HAP-1 (cell line): ENCODE measurements at places on chromosomes 6 and 20.
A peak's percentile ranks its signal among the peaks of the same experiment; 100 is the strongest.

- DNase-seq: no peak
Measured at GRCh38 chr20:57647933-57648785, 27.9 kb upstream of the ZBP1 start.

DNA sequence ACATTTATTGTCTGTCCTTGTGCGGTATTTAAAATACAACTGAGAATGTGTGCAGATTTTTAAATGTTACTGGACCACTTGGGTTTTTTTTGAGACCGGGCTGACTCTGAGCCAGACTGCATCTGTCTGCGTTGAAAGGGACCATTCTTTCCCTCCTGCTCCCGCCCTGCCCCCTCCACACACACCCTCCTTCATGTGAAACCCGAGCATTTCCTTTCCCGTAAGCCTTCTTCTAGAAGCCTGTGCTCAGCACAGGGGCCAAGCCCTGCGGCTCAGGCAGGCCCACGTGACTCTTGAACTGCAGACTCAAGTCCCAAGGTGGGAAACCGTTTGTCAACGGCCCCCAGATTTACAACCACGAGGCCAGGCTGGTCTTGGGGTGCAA is 82.7 kb upstream of the FOXC1 start:
- peak; percentile 7 for DNase-seq

- DNase-seq: no peak
Measured at GRCh38 chr20:48530957-48531356, 296.8 kb downstream of the PREX1 start.

- no peak for DNase-seq
Measured at GRCh38 chr6:286681-287488, 5.4 kb upstream of the DUSP22 start.

DNA sequence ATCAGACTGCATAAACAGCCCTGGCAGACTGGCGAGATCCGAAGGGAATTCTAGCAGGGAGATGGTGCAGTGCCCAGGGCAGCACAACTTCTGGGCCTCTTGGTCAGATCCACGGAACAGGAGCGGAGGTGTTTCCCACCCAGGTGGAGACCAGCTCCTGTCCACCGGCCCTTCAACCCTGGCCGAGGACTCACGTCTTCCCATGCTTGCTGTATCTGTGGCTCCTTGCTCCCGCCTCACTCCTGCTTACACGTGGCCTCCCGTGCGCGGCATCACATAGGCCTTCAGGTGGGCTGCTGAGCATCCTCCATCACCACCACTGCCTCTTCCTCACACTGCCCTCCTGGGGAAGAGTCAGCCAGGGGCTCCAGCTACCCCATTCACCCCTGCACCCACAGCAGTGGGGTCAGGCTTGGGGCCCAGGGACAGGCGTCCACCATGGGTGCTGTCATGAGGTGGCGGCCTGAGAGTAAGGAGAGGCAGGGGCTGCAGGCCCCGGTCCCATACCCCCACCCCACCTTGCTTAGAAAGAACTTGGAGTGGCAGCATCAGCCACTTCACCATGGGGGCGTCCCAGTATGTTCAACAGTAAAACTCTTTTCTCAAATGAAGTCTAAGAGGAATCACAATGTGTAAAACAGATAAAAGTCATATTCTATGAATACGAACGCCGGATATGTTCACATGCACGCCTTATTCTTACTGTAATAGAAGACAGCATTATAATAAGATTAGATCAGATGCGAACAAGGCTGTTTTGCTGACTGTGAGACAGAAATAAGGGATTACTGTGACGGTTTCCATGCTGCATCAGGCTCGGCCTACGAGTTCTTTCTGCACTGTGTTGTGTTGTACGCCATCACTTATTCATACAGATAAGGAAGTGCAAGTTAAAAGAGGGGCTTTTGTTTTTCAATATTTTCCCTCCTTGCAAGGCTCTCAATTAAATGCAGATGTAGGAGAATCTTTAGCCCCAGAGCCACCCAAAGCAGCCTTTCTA is 165.4 kb downstream of the GRM4 start:
- no peak for DNase-seq

DNA sequence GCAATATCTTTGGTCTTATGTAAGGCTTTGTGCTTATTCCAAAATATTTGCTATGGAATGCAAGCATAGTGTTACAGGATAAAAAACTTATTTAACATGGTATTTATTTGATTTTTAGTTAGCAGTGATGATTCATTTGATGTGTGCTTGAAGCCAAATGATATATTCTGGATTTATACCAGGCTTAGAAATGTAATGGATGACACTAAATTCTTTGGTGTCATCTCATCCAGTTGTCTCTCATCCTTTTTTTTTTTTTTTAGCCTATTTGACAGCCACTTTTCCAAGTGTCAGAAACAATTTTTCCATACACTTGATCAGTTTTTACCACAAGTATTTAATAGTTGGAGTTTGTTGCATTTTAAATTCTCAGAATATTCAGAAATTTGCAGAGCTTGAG is 515.3 kb downstream of the CDKAL1 start:
- DNase-seq: no peak

GRCh38 chr6:42211726-42212125 is 5.9 kb downstream of the MRPS10 start:
- DNase-seq: no peak

DNA sequence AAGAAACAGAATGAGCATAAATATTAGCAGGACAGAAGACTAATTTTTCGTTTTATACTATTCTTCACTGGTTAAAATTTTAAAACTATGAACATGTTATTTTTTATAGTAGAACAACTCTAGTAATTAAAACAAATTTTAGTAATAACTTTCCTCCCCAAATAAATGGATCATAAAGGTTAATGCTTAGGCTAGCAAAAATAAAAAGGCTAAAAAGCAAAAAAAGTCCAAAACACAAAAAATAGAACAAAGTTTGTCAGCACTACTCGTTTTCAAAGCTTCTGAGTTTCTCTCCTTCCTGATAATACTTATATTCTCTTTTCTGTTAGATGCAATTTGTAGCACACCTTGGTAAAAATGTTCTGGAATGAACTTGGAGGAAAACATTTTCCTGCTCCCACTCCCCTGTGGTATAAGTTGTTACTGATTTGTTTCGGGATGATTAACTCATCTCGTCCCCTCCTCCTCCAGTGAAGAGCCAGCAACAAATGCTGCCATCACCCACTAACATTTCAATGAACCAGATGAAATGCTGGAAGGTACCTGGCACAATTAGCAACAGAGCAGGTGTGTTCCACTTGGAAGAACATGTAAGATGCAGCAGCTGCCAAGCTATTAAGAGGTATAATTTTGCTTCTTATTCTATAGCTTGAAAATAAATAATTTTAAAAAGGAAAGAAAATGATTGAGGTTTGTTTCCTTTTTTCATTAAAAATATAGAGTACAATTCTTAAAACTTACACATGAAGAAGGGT is 130.5 kb downstream of the MYB start:
- DNase-seq: no peak

DNA sequence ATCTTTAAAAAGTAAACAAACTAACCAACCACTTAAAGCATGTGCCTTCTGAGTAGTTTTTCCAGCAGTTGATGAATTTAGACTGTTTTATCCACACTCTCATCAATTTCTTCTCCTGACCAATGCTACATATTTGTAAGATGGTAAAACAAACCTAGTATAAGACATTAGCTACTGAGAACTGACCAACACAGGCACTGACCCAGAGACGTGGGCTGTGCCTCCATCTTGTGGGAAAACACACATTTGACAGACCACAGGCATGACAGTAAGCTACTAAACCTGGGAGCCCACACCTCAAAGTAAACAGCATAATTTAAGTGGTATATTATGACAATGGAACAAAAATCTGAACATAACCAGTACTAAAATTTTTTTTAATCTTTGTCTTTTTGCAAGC is 121.4 kb upstream of the NRSN1 start:
- DNase-seq: no peak

GRCh38 chr20:62804627-62805154 is at the start of gene OGFR:
Gene OGFR (plus strand): TSS chr20:62804835. CDS start chr20:62804860, 25 bp downstream.
- DNase-seq: peak; percentile 75

DNA sequence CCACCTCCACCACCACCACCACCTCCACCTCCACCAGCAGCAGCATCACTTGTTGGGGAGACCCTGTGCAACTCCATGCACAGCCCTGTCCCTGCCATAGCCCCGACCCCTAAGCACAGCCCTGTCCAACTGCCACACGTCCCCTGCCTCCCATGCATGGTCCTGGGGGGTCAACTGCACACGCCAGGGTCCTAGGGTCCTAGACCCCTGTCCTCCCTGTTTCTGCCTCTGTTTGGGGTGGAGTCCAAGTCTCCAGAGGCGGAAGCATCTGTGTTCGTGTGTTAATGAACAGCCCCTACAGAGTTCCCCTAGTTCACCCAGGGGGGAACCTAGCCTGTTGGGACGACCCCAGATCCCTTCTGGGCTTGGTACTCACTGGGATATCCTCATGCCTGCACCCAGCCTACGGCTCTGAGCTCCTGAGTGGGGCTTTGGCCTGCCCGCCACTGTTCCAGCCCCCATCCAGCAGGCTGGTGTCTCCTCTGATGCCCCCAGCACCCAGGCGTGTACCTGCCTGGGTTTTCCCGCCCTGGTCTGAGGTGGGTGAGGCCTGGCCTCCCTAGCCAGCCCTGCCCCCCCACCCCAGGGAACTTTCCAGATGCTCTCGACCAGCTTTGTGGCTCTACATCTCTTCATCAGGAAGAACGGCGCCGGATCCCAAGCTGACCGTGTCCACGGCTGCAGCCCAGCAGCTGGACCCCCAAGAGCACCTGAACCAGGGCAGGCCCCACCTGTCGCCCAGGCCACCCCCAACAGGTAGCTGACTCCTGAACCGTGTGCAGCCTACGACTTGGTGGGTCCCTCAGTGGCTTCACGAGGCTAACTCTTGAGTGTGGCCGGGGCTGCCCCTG is 2.5 kb upstream of the TNFRSF6B start:
- DNase-seq: no peak

DNA sequence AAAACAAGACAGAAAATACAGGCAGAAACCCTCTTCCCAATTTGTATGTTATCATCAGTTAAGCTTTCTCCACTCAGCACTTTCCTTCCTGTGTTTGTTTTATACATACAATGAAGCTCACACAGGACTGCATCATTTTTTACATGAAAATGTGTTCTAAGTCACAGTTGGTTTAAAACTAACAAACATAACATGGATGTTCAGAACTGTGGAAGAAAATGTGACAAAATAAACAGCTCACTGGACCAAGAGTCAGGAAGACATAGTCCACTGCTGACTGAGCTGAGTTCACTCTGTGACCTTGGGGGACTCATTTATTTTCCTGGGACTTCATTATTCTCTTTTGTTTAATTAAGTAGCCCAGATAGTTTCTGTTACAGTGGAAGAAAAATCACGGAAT is 331.5 kb downstream of the SYNE1 start:
- no peak for DNase-seq

- no peak for DNase-seq
Measured at GRCh38 chr6:7256785-7257184, 56.2 kb downstream of the SSR1 start.

DNA sequence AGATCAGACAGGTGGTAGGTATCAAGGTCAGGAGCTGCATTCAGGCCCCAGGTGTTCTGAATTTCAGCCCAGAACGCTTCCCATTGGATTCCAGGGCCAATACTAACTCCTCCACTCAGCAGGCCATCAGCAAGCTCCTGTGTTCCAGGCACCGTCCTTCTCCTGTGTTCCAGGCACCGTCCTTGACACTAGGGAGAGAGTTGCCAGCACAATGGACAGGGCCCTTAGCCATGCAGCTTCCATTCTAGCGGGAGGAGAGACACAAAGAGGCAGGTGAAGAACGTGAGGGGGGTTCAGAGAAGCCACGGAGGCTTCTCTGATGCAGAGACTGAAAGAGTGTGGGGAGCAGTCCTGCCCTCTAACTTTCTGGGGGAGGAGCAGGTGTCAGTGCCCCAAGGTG is 77.7 kb downstream of the FOXC1 start:
- DNase-seq: no peak

GRCh38 chr6:73699676-73700459 is 3.9 kb downstream of the CD109 start:
- no peak for DNase-seq

DNA sequence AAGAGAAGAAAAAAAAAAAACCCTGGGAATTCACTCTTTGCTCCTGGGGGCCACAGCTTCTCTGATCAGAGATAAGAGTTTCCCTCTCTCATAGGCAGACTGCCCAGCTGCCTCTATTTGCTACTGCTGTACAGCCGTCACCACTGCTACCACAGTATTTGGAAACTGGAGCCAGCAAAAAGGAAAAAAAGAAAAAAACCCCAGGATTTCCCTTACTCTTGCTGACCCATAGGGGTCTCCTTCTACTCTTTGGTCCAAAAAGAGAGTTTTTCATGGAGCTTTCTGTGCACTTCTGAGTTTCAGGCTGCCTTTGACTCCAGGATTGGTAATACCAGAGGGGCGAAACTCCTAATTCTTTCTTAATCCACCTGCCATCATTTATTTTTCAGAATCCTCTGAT is 89.7 kb downstream of the MDGA1 start:
- no peak for DNase-seq

DNA sequence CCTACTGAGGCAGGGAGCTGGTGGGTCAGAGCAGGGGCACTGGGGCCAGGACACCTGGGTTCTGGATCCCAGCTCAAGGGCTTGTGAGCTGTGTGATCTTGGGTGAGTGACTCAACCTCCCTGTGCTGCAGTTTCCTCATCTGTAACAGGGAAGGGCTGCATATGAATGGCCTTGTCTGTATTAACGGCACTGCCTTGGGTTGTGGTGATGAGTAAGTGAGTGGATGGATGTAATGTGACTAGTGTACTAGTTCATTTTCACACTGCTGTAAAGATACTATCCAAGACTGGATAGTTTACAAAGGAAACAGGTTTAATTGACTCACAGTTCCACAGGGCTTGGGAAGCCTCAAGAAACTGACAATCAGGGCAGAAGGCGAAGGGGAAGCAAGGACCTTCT is 233.5 kb downstream of the TAF4 start:
- no peak for DNase-seq

DNA sequence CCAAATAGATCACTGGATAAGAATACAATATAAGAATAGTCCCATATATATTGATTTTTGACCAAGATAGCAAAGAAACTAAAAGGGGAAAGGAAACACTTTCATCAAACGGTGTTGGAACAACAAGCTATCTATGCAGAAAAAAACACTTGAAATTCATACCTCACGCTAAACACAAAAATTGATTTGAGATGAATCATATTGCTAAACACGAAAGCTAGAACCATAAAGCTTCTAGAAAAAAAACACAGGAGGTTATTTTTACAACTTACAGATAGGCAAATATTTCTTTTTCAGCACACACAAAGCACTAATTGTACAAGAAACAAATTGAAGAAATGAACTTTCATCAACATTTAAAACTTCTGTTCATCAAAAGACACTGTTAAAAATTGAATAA is 36.7 kb upstream of the TMEM14A start:
- no peak for DNase-seq

GRCh38 chr6:168496997-168497331 is 56.0 kb downstream of the SMOC2 start:
- no peak for DNase-seq

GRCh38 chr6:52362443-52363227 is 684 bp downstream of the PAQR8 start:
- DNase-seq: peak; percentile 30

- DNase-seq: no peak
Measured at GRCh38 chr6:306641-307061, 14.4 kb downstream of the DUSP22 start.
